Non-pigmented ciliary epithelial cell (primary cell): ENCODE measurements at places on chromosomes 3 and 15.

DNA sequence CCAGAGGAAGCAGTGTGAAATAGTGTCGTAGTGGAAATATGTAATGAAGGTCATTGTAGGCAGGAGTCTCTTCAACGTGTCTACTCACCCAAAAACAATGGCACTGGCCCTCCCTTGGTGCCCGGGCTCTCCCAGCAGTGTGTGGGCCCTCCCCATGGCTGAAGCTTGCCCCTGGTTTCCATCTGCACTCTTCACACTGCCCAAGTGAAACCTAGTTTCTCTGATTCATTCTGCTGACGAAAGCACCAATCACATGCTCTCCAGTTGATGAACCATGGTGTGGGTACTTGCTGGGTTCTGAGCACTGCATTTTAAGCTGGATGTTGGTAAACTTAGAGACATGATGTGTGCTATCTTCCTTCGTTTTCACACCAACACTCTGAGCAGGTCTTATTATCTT is 61.0 kb upstream of the AGBL1 start:
- no peak for DNase-seq

DNA sequence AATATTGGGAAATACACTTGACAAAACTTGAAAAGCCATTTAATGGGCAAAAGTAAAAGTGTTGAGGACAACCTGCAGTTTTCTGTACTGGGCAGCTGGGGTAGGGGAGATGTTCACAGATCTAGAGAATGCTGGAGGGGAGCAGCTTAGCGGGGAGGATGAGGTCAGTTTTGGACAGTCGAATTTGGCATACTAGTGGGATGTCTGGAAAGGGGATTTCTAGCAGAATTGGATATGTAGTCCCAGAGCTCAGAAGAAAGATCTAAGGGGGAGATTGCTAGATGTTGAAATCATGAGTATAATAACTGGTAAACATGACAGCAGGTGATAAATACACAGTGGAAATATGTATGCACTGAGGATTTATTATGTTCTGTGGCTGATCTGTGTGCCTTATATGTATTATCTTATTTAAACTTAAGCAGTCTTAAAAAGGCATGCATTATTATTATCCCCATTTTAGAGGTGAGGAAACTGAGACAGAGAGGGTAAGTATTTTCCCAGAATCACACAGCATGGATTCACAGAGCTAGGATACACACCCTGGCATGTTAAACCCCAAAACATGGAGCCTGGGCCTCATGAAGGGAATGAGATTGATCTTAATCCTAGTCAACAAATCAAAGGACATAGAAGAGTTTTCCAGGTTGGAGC is 42.7 kb downstream of the TLNRD1 start:
- DNase-seq: no peak

- DNase-seq: no peak
Observed at GRCh38 chr3:122004991-122005565, 17.0 kb downstream of the ILDR1 start.

DNA sequence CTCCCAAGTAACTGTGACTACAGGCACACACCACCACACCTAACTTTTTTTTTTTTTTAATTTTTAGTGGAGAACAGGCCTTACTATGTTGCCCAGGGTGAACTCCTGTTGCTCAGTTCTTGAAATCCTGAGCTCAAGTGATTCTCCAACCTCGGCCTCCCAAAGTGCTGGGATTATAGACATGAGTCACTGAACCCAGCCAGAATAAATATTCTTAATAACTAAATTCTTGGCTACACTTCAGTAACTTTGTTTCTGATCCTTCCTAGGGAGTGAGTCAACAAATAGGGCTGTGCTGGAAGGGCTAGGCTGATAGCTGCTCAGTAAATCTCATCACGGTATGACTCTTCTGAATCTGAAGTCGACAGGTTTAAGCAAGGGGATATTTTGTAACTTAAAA is 56.6 kb downstream of the P3H2 start:
- peak; percentile 84 for DNase-seq

- DNase-seq: no peak
Observed at GRCh38 chr15:82930461-82930860, 22.1 kb downstream of the HOMER2 start.

GRCh38 chr3:14358426-14359211 is 43.8 kb upstream of the SLC6A6 start:
- no peak for DNase-seq

GRCh38 chr3:118495206-118495605 is 539.4 kb downstream of the IGSF11 start:
- no peak for DNase-seq

- DNase-seq: no peak
Observed at GRCh38 chr15:81341351-81341750, 17.4 kb upstream of the STARD5 start.

- DNase-seq: peak; percentile 28
Observed at GRCh38 chr15:44490622-44491021, 46.3 kb upstream of the EIF3J start.

DNA sequence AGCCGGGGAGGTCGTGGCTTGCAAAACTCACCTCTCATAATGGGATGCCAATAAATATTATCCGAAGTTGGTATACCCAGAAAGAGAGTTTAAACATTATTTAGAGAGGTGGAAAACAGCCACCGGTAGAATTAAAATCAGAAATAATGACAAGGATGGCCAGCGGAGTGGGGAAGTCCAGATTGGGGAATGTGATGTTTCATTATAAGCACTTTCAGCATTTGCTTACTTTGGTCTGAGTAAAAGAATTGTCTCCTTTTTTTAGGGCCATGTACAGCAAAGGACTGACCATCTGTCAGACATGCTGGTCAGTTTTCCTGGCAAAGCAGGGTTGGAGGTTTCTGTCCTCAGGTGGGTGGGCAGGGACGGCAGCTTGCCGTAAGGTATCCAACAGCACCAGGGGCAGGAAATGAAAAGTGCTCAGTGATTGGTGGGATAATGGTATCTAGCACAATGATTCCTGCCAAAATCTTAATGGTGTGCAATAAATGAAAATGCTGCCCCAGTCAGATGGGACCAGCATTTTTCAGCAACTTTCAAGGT is 24.3 kb downstream of the APBA2 start:
- no peak for DNase-seq

DNA sequence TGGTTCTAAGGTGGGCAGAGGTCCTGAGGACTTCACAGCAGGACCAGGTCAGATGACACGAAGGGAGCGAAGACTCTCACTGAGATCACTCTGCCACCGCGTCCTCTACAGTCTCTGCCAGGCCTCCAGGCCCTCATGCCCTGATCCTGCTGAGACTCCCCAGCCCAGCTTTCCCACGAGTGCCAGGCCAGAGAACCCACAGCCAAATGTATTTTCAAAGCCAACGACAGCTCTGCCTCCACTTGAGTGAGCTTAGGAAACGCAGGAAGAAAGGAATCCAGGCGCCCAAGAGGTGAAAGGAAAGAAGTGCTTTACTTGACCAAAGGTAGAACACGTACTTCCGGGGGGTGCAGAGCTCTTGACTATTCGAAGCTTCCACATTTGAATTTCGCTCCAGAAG is 275.0 kb downstream of the XXYLT1 start:
- DNase-seq: no peak

- peak; percentile 4 for DNase-seq
Observed at GRCh38 chr15:71496336-71496955, 313.9 kb upstream of the NR2E3 start.

- no peak for DNase-seq
Observed at GRCh38 chr3:47578691-47579632, at the start of gene CSPG5. TSS of gene CSPG5 (minus strand) at chr3:47578865. CDS start at chr3:47578693, 172 bp downstream.

- DNase-seq: peak; percentile 48
Observed at GRCh38 chr3:36907911-36908646, 36.8 kb downstream of the TRANK1 start.

- no peak for DNase-seq
Observed at GRCh38 chr3:194691481-194692283, 6.0 kb downstream of the FAM43A start.

- no peak for DNase-seq
Observed at GRCh38 chr3:107644631-107645030, 121.9 kb downstream of the BBX start.

DNA sequence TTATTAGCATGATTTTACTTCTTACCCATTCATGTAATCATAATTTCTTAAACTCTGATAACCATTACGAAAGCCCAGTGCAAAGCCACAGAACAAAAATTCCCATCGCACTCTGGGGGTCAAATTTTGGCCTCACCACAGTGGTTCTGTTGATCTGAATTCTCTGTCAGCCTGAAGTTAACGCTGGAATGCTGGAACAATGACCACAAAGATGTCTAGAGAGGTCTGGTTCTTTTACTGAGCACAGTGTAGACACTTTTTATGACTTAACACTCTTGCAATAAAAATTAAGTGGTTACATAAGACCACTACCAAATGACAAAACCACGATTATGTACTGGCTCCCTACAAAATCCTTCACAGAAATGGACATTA is 94.7 kb downstream of the PDZRN3 start:
- peak; percentile 69 for DNase-seq

GRCh38 chr3:133675631-133676335 is 14.0 kb upstream of the TOPBP1 start:
- no peak for DNase-seq

DNA sequence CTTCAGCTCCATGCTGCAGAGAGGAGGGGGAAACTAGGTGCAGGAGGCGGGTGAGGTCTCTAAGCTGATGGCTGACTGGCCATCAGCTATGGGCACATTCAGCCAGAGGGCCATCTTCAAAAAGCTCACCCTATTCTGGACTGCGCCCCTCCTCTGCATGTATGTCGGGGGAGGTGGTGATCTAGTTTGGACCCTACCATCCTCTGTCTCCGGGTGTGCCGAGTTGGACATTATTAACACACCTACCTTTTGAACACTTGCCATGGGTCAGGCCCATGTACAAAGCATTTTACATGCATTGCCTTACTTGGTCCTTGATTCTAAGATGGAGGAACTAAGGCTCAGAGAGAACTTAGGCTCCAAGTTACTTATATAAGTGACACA is 1.4 kb downstream of the NISCH start:
- DNase-seq: no peak

DNA sequence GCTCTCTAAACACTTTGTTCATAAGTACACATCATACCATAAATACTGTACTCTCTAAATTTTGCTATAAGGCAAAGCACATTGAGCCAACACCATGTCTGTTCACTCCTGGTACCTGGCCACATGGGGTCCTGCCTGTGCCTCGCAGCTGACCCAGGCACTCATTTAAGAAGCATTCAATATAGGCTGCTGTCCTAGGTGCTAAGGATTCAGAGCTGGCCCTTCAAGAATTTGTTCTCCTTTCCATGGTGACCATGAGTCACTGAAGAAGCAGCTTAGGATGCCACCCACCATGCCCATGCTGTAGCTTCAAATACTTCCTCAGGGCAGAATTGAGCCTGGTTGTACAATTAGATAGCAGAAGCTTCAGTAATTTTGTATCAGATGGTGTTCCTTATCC is 119.2 kb upstream of the ZBED2 start:
- no peak for DNase-seq

- DNase-seq: no peak
Observed at GRCh38 chr15:75745305-75745704, 32.7 kb upstream of the CSPG4 start.

DNA sequence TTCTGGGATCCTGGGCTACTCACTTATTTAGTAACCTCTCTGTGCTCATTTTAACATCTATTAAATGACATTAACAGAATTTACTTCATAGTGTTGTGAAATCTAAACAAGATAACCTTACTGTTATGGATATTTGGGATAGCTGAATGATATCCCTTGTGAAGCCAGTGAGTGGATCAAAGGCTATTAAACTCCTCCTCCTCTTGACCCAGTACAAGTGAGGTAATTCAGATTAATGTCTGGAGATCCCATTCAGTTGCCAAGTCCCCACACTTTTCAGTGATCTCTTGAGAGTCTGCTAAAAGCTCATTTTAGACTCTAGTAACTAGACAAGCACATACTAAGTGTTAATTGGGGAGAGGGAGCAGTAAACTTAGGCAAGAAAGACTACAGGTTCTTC is 2.5 kb upstream of the ANKRD28 start:
- no peak for DNase-seq

GRCh38 chr3:169838511-169839030 is 25.9 kb upstream of the LRRC34 start:
- no peak for DNase-seq

GRCh38 chr3:124599779-124600693 is 130.2 kb upstream of the UMPS start:
- no peak for DNase-seq

GRCh38 chr15:68372291-68372811 is 59.6 kb downstream of the ITGA11 start:
- DNase-seq: no peak

DNA sequence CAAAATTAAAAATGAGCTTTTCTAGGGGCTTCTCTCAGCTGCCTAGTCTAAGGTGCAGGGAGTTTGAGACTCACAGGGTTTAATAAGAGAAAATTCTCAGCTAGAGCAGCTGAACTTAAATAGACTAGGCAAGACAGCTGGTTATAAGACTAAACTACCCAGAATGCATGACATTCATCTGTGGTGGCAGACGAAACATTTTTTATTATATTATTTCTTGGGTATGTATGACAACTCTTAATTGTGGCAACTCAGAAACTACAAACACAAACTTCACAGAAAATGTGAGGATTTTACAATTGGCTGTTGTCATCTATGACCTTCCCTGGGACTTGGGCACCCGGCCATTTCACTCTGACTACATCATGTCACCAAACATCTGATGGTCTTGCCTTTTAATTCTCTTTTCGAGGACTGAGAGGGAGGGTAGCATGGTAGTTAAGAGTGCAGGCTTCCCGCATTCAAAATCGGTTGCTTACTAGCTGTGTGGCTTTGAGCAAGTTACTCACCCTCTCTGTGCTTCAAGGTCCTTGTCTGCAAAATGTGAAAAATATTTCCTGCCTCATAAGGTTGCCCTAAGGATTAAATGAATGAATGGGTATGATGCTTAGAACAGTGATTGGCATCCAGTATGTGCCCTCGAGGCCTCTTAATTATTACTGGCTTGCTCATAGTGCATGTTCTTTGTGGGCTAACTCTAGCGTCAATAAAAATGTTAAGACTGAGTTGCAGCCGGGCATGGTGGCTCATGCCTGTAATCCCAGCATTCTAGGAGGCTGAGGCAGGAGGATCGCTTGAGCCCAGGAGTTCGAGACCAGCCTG is 984 bp downstream of the CCR5 start:
- DNase-seq: no peak

DNA sequence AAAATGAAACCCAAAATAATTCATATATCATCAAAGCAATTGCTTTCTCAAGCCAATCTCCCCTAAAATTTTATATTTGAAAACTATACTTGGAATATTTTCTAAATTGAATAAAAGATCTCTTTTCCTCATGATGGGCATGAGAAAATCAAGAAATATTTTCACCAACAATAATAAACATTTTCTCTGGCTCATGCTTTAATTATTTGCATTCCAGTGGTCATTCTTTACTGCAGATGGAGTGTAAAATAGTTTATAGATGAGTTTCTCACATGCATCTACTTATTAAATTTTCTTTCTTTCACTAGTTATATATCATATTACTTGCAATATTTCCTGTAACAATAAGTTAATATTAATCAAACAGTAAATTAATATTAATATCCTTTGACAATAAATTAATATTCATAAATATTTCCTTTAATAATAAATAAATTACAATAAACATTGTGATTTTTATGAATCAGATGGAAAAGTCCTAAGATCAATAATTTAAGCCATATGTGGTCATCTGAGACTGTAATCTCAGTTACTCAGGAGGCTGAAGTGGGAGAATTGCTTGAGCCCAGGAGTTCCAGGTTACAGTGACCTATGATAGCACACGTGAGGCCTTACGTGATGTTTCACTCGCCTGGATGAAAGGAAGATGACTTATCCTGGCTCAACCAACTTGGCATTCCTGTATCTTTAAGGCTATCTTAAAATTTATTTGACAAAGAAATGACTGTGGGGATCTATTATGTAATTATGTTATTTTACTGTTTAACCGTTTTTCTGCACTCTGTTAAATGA is 958.8 kb downstream of the ZPLD1 start:
- no peak for DNase-seq

GRCh38 chr3:51814034-51814433 is 35.0 kb upstream of the IQCF6 start:
- no peak for DNase-seq
